Stimulated activated CD4-positive, alpha-beta T cell treated with anti-CD3 and anti-CD28 coated beads, TNF-alpha, amount 100 ng/mL, for 1 hour (primary cell): ENCODE measurements at places on chromosomes 2 and 18.

- DNase-seq = no peak
These were observed 645.3 kb downstream of the STK39 start for GRCh38 chr2:167602122-167602521.

- DNase-seq = no peak
These were observed 451.6 kb downstream of the SOX11 start for GRCh38 chr2:6143812-6144211.

DNA sequence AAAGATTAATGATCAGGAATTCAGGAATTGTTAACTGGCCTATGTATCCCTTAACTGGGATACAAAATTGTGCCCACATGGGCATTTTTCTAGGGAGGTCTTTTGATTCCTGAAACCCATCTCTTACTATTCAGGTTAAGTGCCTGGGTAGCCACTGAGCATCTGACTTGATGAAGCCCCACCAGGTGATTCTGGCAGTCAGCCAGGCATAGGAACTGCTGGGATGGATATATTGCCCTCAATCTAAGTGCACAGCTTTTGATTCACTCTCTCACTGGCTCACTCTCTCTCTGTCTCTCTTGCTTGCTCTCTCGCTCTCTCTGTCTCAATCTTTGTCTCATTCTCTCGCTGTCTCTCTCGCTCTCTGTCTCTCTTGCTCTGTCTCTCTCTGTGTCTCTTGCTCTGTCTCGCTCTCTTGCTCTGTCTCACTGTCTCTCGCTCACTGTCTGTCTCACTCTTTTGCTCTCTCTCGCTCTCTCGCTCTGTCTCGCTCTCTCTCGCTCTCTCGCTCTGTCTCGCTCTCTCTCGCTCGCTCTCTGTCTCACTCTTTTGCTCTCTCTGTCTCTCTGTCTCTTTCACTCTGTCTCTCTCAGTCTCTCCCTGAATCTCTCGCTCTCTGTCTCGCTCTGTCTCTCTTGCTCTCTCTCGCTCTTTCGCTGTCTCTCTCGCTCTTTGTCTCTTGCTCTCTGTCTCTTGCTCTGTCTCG is 22.3 kb downstream of the INPP1 start:
- DNase-seq = no peak

DNA sequence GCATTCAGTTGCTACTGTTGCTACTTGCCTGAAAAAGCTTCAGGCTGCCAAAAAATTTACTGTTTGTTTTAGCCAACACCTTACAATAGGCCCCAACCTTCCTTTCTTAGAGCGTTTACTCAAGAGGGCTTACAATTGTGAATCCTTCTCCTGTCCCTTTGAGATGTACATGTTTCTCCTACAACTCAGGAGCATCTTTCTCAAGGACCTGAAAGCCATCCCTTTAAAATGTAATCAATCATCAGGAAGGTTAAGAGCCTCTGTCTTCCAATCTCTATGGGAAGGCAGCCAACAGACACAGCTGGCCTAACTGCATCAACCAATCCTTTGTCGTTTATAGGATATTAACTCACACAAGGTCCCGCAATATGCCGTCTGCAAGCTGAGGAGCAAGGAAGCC is 3.4 kb upstream of the IER3IP1 start:
- DNase-seq = no peak

GRCh38 chr18:46663539-46663938 is 6.5 kb upstream of the LOXHD1 start:
- DNase-seq = no peak

- DNase-seq = no peak
These were observed 162.7 kb downstream of the FSHR start for GRCh38 chr2:48991415-48992131.

DNA sequence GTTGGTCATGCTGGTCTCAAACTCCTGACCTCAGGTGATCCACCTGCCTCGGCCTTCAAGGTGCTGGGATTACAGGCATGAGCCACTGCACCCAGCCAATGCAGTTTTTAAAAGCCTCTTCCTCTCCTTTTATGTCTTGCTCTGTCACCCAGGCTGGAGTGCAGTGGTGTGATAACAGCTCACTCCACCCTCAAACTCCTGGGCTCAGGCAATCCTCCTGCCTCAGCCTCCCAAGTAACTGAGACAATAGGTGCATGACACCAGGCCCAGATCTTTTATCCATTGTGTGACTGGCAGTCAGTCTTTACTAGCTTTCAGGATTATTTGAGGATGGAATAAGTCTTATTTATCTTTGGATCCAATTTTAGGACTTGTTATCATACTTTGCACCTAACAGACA is 13.2 kb downstream of the KCTD18 start:
- no peak for DNase-seq

- DNase-seq = no peak
These were observed 36.7 kb downstream of the FAM117B start for GRCh38 chr2:202671317-202672035.

DNA sequence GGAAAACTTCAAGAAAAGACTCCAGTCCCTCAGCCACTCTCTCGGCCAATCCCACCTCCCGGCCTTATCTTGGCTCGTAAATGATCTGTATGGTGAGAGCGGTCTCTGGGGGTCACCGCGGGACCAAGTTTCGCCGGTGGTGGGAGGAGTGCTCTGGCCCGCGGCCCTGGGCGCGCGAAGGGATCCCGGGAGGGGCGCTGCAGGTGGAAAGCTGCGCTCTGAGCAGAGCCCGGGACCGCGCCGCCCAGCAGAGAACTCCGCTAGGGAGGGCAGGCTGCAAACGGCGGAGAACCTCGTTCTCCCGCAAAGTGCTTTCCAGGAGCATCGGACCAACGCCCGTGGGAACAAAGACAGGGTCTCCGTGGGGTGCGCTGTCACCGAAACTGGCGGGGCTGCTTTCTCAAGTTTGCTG is 622 bp downstream of the LRP2 start:
- no peak for DNase-seq

DNA sequence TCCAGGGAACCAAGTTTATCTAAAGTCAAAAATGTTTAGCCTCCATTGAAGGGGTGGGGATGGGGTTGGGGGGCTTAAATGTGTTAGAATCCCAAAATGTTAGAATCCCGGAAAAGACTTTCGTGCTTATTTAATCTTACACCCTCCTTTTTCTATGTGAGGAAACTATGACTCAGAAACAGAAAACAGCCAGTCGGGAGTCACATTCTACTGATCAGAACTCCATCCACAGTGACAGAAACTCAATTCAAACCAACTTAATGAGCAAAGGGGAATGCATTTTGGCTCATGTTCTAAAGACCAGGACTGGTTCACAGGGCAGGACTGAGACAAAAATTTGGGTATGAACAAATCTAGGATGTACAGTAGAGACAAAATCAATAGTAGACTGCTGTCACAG is 31.9 kb upstream of the AFTPH start:
- DNase-seq = no peak

DNA sequence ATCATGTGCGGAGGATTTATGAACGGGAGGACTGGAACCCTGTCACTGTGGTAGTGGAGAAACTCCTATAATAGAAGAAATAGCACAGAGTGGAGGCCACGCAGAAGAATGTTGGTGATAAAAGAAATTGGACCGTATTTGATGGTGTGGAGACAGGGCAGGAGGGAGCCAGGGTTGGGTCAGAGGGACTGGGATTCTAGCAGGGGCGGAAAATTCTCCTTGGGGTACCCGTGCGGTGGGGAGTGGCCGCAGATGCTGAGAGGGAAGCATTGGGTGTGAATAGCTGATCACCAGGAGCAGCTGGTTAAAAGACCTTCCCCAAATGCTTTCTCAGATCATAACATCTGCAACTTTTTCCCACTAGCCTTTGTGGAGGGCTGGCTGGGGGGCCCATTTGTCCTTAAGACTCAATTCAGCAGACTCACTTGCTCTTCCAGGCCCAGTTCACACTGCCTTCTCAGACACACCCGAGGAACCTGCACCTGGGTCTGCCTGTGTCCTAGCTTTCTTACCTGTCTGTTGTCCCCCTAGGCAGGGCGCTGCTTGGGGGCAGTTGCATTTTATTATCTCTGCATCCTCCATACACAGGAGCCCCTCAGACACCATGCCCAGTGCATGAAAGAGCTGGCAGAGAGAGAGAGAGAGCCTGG is 7.1 kb downstream of the SH3BP4 start:
- DNase-seq = no peak

GRCh38 chr2:190582736-190583506 is 48.4 kb upstream of the NEMP2 start:
- DNase-seq = no peak

DNA sequence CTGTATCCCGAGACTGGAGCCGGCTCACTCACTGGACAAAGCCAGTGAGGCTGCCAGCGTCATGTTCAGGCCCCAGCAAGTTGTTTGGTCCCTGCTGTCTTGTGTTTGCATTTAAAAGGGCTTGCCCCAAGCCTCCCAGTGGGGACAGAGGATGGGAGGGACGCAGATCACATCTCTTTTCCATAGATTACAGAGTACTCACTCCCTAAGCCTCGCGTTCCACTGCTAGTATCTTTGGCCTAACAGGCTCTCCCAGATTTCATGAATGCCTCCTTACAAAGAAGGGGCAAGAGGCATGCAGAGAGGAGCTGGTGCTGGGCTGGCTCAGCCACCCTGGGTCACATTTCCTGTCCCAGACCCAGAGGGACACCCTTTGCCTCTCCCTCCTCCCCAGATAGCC is 59.1 kb downstream of the CMPK2 start:
- no peak for DNase-seq

- DNase-seq = no peak
These were observed 14.5 kb downstream of the SH3RF3 start for GRCh38 chr2:109143214-109144187.

- no peak for DNase-seq
These were observed 152.6 kb downstream of the GALNT14 start for GRCh38 chr2:30985493-30986230.

GRCh38 chr18:28715206-28715605 is 538.3 kb upstream of the CDH2 start:
- no peak for DNase-seq

- DNase-seq = no peak
These were observed 649.2 kb downstream of the RNF144A start for GRCh38 chr2:7566382-7566881.
